ENCODE measurements at places on chromosomes 12 and 14. TPM values are rescaled to one million over a fixed set of nuclear protein-coding genes. Genes with fewer than 3 reads are reported as not detected.

Gene KLHDC1
- 38.1 TPM for total RNA-seq

Gene BTG1
- total RNA-seq: 25.5 TPM

Gene KCNJ8
- total RNA-seq: 7.2 TPM

Gene NKX2-1
- total RNA-seq: not detected

Gene KRT83
- 0.36 TPM for total RNA-seq

Gene RBP5
- total RNA-seq: 0.51 TPM

Gene ASB2
- total RNA-seq: 11.9 TPM

Gene DIO3
- total RNA-seq: 0.54 TPM

Gene AKAP6
- total RNA-seq: 225 TPM

Gene SYNDIG1L
- total RNA-seq: 2.4 TPM

Gene RILPL2
- 4.2 TPM for total RNA-seq

Gene SLC25A47
- not detected for total RNA-seq

Gene MYF6
- total RNA-seq: not detected

Gene GLI1
- 11.7 TPM for total RNA-seq

Gene PTPRR
- 17.6 TPM for total RNA-seq

Gene LRRIQ1
- 2.0 TPM for total RNA-seq

Gene TAS2R7
- total RNA-seq: 2.3 TPM

Gene GALNT9
- 63.1 TPM for total RNA-seq

Gene SYCP3
- total RNA-seq: 0.56 TPM

Gene COX8C
- 1.8 TPM for total RNA-seq

Gene PTGER2
- total RNA-seq: 0.21 TPM

Gene KRT6C
- total RNA-seq: not detected

Gene AKAP3
- total RNA-seq: 1.8 TPM

Gene TAC3
- 13.0 TPM for total RNA-seq

Gene GALNT16
- total RNA-seq: 69.2 TPM

Gene SPATS2
- 38.2 TPM for total RNA-seq

All from dorsolateral prefrontal cortex (tissue), 122 donors.